ENCODE measurements at places on chromosomes 4 and X.

GRCh38 chrX:138849521-138849920, 138.0 kb upstream of the FGF13 start:
- DNase-seq, result no peak

- no peak for DNase-seq
Observed at GRCh38 chrX:19855700-19856381, 31.6 kb downstream of the SH3KBP1 start.

GRCh38 chr4:38034986-38035882, 75.0 kb downstream of the PTTG2 start:
- DNase-seq, result peak; percentile 30

DNA sequence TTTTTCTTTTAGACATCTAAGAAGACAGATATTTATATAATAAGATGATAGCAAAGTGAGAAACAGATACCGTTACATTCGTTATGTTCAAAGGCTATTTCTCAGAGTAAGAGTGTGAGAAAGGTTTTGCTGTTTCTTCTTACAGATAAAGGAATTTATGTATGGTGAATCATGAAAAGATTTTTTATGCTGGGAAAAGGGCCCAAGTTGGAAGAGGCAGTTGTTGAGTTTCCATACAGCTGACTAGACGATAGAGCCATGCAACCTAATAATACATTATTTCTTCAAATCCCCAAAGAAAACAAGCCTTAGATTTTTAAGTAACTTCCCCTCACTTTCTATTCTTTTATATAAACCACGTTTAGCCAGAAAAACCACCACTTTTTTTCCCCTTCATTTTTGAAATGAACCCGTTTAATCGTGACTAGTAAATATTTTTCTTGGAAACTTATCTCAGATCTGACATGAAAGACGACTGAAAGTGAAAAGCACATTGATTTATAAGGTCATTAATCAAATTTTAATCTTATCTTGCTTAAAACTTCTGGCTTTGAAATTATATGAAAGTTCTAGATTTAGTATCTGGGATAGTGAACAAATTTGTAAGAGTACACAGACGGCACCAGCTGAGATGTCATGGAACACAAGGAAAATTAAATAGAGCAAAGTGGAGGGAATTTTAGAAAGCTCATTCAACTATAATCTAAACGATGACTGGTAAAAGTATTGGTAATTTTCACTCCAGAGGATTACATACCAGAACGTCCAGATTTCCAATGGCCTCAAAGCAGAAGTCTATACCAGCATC, 10.9 kb downstream of the ADH6 start:
- no peak for DNase-seq

- DNase-seq, result no peak
Observed at GRCh38 chr4:130484826-130485225, 1388.9 kb downstream of the C4orf33 start.

GRCh38 chr4:6534618-6535328, 40.2 kb upstream of the MAN2B2 start:
- DNase-seq, result no peak

DNA sequence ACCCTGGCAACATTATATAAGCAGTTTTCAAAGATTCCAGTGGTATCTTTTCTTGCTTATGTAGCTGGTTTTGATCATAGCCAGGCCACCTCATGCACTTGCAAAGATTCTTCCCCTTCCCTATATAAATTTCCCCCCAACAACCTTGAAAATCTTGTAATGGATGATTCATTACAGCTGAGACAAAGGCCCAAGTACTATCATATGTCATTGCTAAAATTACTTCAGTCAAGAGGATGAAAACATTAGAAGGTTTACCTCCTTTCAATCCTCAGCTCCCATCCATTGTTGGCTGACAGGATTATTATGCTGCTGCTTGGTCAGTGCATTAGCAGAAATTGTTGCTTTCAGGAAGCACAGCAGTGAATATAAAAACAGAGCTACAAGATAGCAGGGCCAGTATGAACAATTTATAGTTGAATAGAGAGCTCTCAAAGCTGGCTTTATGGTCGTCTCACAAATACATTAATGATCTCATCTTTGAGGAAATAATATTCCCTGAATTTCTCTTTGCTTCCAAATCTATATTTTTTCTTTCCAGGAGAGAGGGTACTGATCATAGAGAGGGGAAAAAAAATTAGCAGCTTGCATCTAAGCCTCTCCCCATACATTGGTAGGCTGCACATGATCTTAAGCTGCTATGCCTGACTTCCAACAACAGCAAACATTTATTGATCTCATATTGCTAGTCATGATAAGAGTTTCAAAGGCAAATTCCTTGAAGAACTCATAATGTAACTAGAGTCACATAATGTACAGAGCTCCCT, 7.7 kb upstream of the ARHGEF38 start:
- DNase-seq, result no peak

DNA sequence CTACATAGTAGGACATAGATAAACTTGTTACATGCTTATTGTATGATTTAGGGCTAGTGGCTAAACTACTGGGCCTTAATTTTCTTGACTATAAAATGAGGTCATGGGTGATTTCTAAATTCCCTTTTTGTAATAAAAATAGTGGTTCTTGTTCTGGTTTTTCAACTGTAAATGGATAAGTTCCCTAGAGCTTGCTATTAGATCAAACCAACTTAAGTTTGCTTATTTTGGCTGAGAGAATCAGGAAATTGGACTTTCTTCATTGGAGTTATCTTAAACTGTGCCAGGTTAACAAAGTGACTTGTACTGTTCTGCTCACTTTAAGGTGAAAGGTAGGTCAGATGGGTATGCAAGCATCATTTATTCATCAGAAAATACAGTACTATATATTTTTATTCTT, 78.3 kb downstream of the PDLIM5 start:
- DNase-seq, result no peak

GRCh38 chrX:108148524-108148923, 56.9 kb downstream of the ATG4A start:
- DNase-seq, result no peak

DNA sequence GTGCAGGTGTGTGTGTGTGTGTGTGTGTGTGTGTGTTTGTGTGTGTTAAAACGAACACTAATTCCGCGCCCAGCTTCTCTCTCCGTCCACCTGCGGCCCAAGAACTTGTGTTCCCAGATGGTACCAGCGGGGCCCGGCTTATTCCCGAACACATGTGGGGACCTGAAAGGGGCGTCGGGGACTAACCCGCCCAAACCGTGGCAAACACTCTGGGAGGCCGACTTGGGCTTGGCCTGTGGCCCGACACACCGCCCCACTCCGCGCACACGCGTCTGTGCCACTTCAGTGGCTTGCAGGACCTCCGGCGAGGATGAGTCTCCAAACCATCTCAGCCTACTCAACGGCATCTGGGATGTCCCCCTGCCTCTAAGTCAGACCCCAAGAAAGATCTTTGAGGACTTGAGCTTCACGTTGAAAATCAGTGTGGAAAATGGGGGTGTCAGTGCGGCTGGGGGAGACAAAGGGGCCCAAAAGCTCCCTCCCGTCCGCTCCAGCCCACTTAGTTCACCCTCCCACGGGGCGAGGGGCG, 790 bp upstream of the HHIP start:
- DNase-seq, result no peak

- DNase-seq, result no peak
Observed at GRCh38 chr4:157196046-157196445, 24.5 kb upstream of the GRIA2 start.

- DNase-seq, result no peak
Observed at GRCh38 chrX:40152741-40153344, 55.1 kb upstream of the BCOR start.

DNA sequence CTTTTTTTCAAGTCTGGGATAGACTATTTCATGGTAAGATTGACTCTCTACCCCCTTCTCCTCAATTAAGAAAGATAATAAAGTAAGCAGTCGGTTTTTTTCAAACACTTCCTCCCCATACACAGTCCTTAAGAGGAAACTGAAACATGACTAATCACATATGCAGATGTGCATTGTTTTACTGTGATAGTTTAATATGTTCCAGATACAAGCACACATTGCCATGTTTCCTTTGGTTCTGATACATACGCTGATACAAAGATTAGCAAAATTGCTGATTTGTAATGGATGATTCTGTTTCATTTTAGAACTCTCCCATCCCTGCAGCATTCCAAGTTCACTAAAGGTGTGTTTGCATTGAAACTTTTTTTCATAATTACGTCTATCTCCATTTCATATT, 76.1 kb downstream of the FBXO8 start:
- DNase-seq, result no peak

- DNase-seq, result no peak
Observed at GRCh38 chr4:110124711-110125110, 73.7 kb downstream of the ELOVL6 start.

- no peak for DNase-seq
Observed at GRCh38 chr4:120005076-120005475, 61.6 kb downstream of the MAD2L1 start.

- no peak for DNase-seq
Observed at GRCh38 chr4:43238585-43238984, 346.1 kb downstream of the GRXCR1 start.

- DNase-seq, result no peak
Observed at GRCh38 chrX:65990702-65991101, 49.2 kb downstream of the VSIG4 start.

DNA sequence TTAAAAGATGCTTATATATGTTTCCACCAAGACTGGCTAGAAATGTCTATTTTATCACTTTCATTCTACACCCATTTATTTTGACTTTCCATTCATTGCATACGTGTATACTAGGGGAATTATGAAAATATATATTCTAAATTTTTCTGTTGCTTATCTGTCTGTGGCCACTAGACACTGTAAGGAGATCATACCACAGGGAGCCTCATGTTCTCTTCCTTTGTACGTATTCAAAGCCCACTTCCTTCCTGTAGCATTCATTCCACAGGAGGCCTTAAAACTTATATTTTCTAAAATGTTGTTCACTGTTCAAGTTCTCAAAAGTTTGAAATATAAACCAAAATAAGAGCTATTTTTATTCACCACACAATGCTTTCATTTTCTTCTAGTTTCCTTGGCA, 1848.9 kb upstream of the TENM3 start:
- DNase-seq, result no peak

DNA sequence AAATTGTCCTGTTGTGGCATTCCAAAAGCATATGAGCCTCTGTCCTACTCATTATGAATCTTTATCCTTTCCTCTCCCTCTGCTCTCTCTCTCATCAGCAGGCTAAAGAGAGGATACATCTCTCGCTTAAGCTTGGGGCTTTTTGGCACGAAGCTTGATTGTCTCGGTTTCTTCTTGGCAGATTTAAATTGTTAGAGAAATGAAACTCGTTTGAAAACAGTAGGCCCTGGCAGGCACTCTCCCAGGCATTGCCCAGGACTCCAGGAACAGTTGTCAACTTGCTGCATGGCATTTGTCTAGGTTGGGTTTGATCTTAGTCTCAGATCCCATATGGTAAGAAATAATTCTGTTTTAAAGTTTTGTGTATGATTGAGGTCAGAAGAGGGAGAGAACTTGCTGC, 35.5 kb downstream of the NAA11 start:
- no peak for DNase-seq

- DNase-seq, result no peak
Observed at GRCh38 chr4:6480534-6481088, 8.2 kb upstream of the PPP2R2C start.

GRCh38 chrX:113289503-113289902, 448.9 kb upstream of the AMOT start:
- DNase-seq, result no peak

- no peak for DNase-seq
Observed at GRCh38 chr4:40254608-40255392, 58.0 kb downstream of the RHOH start.

GRCh38 chrX:153702336-153703035, 14.8 kb downstream of the SLC6A8 start:
- no peak for DNase-seq

DNA sequence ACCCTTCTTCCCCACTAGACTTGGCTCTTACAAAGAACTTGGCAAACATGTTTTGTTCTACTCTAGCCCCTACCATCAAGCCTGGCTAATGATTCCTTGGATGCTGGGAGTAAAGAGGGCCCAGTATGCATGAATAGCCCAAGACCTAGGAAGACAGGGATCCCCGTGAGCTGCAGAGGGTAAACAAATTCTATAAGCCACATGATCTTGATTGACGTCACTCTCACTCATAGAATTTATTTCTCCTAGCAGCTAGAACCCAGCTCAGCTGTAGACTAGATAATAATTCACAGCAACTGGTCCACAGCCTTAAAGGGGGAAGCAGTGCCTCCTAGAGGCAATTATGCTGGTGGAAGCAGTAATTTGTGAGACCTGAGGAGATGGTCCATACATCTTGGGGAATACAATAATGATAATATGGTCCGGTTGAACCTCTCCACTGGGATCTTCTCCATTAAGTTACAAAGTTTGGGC, 16.1 kb upstream of the USO1 start:
- peak; percentile 45 for DNase-seq
